ENCODE measurements at places on chromosomes 7 and 10.

GRCh38 chr10:63801166-63801565 lies 280.0 kb downstream of the REEP3 start:
- no peak for DNase-seq

DNA sequence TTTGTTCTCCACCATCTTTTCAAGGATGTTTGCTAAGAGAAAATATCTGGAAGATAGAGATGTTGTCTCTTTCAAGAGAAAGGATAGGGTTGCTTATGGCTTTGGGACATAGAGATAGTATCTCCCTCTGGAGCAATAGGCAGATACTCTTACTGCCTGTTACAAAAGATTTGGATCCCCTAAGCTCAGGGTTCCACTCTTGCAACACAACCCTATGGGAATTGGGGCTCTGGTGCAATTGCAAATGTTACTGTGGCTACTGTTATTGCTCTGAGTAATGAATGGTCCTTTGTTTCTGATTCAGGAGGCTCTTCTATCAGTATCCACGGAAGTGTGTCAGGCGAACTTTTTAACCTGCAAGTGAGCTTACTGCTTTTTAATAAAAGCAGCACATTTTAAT lies 88.8 kb downstream of the GPR85 start:
- no peak for DNase-seq

DNA sequence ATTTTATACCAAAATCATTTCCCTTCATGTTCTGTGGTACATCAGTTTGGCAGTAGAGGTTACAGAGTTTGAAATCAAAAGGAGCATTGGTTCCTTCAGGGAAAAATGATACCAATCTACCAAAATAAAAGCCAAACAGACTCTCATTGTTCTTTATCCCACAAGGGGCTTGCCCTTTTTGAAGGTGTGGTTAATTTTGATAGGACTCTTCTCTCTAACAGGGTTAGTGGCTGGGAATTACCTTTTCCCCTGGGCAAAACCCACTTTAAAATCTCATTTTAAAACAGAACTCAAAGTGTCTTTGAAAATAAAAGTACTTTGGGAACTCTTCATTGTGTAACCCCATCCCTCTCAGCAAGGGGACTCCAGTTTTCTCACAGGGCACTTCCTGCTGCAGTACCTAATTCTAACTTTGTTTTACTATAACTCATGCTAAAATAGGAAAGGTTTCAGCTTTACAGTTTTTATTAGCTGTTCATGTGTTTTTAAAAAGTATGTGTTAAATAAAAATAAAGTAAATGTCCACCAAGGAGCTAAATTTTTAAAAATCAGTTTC lies 30.6 kb downstream of the SMNDC1 start:
- DNase-seq: no peak

GRCh38 chr7:131844369-131844768 lies 287.9 kb upstream of the PODXL start:
- DNase-seq: no peak

DNA sequence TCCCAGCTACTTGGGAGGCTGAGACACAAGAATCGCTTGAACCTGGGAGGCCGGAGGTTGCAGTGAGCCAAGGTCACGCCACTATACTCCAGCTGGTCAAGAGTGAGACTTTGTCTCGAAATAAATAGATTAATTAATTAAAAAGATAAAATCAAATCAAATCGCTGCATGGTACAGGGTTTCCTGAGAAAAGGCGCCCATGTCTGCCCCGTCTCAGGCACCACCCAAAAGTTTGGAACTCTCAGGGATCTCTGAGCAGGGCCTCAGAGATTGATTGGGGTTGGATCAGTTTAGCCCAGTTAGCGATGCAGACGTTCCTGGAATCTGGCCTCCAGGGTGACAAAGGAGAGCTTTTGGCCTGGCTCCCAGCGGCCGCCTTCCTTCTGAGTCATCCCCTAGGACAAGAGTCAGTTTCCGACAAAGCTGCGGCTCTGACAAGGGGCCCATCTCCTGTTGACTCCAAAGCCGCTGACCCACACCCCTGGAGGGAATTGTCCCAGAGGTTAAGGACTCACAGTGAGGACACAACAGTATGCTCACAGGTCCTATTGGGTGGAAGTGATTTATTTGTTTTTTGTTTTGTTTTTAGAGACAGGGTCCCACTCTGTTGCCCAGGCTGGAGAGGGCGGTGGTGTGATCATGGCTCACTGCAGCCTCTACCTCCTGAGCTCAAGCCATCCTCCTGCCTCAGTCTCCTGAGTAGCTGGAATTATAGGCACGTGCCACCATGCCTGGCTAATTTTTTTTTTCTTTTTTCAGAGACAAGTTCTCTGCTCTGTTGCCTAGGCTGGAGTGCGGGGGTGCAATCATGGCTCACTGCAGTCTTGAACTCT lies 6.8 kb downstream of the ORAI2 start:
- no peak for DNase-seq

DNA sequence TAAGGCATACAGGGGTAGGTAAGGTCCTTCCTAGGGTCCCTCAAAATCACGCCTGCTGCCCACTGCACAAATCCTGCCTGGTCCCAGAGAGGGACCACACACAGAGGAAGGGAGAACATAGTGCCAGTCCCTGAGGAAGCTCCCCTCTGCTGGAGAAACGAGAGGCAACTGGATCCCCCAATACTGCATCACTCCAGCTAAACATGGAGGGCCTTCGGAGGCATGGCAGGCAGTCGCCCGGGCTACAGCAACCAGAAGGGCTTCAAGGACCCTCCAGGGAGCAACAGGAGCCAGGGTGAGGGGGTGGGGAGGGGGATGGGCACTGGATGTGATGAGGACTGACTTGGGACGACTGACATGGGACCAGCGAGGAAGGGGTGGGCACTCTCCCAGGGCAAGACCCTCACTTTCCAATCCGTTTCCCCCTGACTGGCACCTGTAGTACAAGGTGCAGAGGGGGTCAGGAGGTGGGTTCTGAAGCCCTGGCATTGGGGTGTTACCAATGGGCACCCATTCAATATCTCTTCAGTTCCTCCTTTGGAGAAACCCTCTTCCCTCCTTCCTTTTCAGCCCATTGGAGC lies 21.7 kb downstream of the DDIT4 start:
- no peak for DNase-seq

- no peak for DNase-seq
Observed at GRCh38 chr10:11249808-11250195, 232.1 kb downstream of the CELF2 start.

DNA sequence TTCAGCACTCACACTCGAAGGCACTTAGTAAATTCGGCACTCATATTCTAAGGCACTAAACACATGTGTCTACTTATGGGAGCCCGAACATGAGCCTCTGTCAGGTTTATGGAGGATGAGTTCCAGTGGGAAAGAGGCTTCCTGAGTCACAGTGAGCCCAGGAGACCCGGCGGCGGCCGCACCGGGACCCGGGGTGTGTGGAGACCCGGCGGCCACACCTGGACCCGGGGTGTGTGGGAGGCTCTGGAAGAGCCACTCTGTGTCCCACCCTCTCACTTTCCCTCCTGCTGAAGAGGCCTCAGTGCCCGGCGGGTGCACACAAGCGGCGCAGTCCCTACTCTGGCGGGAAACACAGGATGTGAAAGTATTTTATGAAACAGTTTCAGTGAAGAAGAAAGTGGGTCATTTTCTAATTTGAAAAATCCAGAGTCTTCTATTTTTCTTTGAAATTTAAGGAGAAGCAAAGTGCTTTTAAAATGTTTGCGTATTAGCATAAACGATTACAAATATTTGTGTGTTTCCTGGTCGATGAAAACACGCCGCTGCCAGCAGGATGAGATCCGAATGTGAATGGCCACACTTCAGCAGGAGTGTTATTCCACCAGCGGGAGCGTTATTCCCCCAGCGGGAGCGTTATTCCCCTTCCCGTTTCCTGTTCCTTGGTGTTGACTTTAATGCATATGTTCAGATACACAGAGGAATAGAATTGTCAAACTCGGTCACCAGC lies 625.1 kb downstream of the DNAJB6 start:
- DNase-seq: no peak

DNA sequence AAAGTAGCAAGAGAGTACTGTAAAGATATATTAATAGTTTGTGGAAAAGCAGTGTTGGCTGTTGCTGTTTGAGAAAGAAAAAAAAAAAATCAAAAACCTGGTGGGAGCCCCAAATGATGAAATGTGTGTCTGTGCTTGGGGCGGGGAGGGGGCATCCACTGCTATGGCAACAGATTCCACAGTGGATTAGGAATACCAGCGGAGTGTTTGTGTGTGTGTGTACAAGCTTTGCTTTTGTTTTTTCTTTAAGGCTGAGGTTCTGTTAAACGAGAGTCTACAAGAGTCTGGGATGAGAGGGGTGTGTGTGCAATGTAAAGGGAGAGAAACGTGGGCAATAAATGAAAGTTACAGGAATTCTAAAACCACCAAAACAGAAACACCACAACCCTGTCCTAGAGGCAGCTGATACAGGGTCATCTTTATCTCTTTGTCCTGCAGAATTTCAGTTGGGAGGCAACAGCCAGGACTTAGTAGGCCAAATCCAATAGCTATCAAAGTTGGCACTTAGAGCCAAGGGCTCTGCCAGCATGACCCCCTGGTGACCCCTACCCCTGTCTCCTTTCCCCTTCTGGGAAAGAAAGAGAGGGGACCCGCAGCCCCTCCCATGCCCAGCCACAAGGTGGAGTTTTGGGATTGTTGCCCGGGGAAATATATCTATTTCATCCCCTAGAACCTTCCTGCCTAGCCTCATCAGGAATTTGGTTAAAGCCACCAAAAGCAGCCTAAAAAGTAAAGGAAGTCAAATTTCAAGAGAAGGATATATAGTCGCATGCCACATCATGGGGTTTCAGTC lies 85.4 kb downstream of the OSBPL3 start:
- no peak for DNase-seq

DNA sequence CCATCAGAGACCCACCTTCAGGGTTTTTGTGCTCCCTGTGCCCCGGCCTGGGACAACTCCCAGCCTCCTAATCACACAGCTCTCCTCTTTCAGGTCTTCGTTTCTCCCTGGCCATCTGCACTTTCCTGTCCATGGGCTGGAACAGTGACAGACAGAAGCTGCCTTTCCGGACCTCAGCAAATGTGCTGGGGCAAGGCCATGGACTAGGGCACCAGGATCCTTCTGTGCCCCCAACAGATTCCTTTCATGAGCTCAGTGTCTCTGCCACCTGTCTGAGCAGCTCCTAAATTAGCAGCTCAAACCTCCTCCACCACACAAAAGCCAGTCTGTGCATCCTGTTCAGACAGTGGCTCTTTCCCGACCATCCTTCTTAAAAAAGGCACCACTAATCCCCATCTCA lies 41.9 kb upstream of the FRMD4A start:
- DNase-seq: no peak

GRCh38 chr7:29022291-29022988 lies 64.3 kb upstream of the TRIL start:
- no peak for DNase-seq

DNA sequence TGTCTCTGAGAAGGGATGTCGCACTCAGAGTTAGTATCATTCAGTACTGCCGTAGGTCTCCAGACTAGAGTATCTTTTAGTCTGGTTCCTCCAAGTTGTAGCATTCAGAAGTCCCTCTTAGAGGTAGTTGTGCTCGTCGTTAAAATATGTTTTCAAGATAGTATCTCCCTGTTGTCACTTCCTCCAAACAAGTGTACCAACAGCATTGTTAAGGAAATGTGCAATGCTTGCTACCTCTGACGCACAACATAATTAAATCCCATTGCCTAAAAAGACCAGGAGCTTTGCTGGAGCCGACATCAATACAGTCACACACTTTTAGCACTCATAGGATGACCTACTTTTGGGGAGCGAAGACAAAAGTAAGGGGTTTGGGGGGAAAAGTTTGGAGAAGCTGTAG lies 80.0 kb upstream of the STK17A start:
- DNase-seq: no peak

- DNase-seq: no peak
Observed at GRCh38 chr7:81414411-81414810, 355.4 kb downstream of the HGF start.

GRCh38 chr7:135666846-135667245 lies 4.5 kb downstream of the STMP1 start:
- DNase-seq: no peak

- no peak for DNase-seq
Observed at GRCh38 chr7:95491201-95491600, 5.5 kb downstream of the ASB4 start.

GRCh38 chr10:69867699-69868558 lies 66.2 kb downstream of the COL13A1 start:
- no peak for DNase-seq

GRCh38 chr7:137166363-137166762 lies 177.2 kb downstream of the PTN start:
- no peak for DNase-seq

- DNase-seq: no peak
Observed at GRCh38 chr10:47418966-47419365, 34.9 kb upstream of the ZNF488 start.

- DNase-seq: no peak
Observed at GRCh38 chr7:271266-272107, 18.5 kb upstream of the FOXL3 start.

- no peak for DNase-seq
Observed at GRCh38 chr7:94160719-94161435, 156.7 kb upstream of the BET1 start.

GRCh38 chr7:157379493-157379892 lies 42.7 kb downstream of the DNAJB6 start:
- DNase-seq: no peak

DNA sequence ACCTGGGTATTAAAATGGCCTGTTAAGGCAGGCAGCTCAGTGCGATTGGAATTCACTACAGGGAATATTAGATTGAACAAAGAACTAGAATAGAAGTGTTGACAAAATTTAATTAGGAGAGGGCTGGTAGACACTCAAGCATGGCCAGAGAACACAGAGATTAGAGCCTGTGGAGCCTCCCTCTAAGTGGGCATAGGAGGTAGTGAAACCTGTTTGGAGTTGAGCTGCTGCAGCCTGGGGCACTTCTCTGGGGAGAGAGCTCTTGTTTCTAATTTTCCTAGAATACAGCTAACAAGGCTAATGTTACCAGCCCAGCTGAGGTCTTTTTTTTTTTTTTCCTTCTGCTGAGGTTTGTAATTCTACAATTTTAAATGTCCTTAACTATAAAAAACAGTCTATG lies 46.4 kb downstream of the TMEM168 start:
- DNase-seq: no peak

DNA sequence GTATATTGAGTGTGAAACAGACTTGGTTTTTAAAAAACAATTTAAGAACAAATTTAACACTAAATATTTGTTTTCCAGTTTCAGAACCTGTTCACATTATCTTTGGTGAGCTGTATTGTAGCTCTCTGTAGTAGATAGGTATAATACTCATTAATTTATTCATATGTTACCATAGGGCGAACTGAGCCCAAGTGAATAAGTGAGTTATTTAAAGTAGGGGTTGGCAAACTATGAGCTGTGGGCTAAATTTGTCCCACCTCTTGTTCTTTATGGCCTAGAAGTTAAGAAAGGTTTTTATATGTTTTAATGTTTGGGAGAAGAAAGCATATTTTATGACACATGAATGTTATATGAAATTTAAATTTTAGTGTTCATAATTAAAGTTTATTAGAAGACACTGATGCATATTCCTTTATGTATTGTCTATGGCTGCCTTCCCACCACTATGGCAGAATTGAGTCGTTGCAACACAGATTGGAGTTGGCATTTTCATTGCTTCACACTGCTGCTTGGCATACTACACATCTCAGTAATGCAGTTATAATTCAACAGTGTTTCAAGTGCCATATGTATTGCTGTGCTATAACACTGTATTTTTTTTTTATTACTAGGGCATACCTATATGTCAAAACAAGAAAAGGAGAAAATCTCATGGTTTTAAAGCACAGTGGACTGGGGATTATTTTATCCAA lies 146.5 kb downstream of the ADK start:
- DNase-seq: no peak

- no peak for DNase-seq
Observed at GRCh38 chr10:79130255-79130654, 61.5 kb downstream of the ZMIZ1 start.

GRCh38 chr10:14276210-14276609 lies 54.5 kb downstream of the FRMD4A start:
- no peak for DNase-seq

- no peak for DNase-seq
Observed at GRCh38 chr10:63058236-63058635, 74.9 kb upstream of the NRBF2 start.
